ENCODE measurements at places on chromosomes 11 and 22.

DNA sequence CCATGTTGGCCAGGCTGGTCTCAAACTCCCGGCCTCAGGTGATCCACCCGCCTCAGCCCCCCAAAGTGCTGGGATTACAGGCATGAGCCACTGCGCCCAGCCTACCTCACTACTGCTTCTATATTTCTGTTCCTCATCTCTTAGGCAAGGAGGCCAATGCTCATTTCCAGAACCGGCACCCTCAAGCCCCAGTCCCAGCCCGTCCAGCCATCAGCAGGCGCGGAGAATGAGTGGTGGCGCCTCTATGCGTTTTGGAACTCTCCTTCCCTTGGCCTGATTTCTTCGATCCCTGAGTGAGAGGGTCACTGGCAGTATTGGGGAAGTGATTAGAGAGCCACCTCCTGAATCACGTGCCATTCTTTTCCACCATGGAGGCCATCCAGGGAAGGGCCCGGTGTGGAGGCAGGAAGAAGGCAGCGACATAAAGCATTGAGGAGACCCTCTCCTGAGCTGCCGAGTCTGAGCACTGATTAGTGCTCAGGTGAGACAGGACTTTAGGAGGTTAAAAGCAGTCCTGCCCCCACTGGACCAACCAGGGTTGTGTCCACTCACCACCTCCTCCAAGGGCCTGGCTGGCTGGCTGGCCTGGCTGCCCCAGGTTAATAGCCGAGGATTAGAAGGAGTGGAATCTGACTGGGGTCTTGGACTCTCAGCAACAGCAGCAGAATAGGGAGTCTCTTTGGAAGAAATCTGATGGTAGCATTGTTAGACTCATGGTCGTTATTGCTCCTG lies 8.7 kb downstream of the GRIK4 start:
- no peak for DNase-seq

DNA sequence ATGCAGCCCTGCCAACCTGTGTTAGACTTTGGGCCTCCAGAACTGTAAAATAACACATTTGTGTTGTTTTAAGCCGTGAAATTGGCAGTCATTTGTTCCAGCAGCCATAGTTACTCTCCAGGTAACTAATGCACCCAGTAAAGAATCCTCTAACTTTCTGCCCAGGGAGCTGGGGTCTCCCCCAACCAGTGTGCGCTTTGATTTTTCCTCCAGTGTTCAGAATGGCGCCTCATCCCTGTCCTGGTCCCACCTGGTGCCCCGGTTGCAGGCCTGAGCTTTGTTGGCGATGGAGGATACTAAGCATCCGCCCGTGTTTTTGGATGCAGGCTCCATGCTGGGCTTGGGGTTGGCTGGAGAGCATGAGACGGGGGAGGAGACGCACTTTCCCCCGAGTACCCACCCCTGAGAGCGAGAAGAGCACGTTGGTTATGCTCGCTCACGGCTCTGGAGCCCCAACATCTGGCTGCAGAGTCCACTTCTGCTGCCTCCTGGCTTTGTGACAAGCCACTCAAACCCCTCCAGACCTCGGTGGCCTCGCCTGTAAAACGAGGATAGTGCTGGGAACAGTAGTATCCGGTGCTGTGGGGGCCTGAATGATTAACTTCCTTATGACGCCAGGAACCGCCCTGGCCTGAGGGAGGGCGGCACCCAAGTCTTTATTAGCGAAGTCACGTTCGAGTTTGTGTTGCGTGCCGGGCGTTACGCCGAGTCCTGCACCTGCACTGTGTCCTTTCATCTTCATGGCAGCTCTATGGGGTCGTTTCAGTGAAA lies 25.8 kb downstream of the MRGPRD start:
- no peak for DNase-seq

DNA sequence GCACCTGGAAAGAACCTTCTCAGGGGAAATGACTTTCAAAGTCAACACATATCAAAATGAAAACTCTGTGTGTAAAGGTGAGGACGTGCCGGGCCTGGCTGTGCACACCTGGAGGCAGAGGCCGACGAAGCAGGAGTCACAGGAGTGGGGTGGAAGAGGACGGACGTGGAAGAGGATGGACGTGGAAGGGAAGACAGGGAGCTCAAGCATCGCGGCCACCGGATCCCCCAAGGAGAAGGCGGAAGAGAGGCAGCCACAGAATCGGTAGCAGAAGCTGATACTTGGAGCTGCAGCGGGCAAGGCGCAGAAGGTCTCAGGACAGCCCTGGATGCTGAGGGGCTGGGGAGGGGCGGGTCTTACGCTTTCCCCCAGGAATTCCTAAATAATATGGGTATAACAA lies 519.8 kb downstream of the BRD1 start:
- DNase-seq, result no peak

DNA sequence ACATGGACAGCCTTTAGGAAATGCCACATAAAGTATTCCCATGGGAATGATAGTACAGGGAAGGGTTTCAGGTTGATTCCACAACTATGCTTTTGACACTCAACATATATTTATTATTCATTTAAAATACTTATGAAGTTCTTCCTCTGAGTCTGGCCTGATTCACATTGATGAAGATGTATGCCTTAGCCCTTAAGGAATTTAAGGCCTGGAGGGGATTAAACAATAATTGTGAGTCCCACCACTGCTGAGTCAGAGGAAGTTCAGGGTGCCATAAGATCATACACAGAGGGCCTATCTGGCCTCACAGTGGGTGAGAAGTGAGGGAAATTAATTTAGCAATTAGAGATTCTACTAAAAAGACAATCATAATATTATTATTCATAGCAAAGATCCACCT lies 161.1 kb upstream of the SNX19 start:
- no peak for DNase-seq

Data from CD4-positive, alpha-beta T cell treated with Interleukin-2 at 100 ng/mL for 4 hours (primary cell).